ENCODE measurements at places on chromosomes 3 and 15.
A peak's percentile ranks its signal among the peaks of the same experiment; 100 is the strongest.

DNA sequence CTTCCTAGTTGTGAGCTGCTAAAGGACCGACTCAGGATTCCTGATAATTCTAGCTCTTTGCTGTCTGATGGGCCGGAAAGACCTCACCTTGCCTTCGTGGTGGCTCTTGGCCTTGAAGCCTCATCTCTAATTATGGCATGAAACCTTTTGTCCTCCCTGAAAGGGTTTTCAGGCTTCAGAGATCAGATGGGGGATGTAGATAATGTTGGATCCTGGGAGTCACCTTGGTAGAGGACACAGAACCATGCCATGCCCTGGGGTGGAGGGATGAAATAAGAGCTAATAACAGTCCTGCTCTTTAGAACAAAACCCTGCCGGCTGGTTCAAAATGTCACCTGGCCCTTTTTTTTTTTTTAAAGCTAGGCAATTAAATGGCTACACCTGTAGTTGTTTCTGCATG is 50.8 kb upstream of the SYN2 start:
- no peak overlapping the region for H3K27ac ChIP-seq
- H3K4me1 ChIP-seq = no peaks in the 10 kb centered on the region
- no peaks in the 10 kb centered on the region for H3K27me3 ChIP-seq
- DNase-seq = no peak
- H3K4me3 ChIP-seq = no peak overlapping the region
- no peaks in the 10 kb centered on the region for H3K36me3 ChIP-seq

GRCh38 chr15:76024021-76024768 is 12.0 kb upstream of the NRG4 start:
- H3K27ac ChIP-seq = no peak overlapping the region
- no peaks in the 10 kb centered on the region for H3K4me1 ChIP-seq
- H3K27me3 ChIP-seq = peaks cover 2% of the 10 kb centered on the region
- DNase-seq = no peak

DNA sequence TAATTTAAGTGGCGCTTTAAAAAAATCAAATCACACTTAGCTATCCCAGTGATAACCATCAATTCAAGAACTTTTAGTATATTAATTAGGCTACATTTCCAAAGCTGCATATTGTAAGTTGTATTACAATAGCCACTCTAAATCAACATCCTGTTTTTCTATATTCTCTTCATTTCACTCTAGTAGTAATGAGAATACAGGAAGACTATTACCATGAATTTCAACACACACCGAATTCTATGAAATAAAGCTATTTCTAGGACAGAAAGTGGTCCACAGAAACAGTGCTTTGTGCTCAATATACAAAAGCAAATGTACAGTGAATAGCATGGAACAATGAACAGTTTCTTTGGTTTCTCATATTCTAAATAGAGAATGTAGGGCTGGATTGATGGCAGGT is 24.6 kb downstream of the TRAT1 start:
- H3K36me3 ChIP-seq = peaks cover 44% of the 10 kb centered on the region
- peaks cover 20% of the 10 kb centered on the region for H3K4me1 ChIP-seq
- H3K27me3 ChIP-seq = no peaks in the 10 kb centered on the region
- no peak overlapping the region for H3K27ac ChIP-seq

DNA sequence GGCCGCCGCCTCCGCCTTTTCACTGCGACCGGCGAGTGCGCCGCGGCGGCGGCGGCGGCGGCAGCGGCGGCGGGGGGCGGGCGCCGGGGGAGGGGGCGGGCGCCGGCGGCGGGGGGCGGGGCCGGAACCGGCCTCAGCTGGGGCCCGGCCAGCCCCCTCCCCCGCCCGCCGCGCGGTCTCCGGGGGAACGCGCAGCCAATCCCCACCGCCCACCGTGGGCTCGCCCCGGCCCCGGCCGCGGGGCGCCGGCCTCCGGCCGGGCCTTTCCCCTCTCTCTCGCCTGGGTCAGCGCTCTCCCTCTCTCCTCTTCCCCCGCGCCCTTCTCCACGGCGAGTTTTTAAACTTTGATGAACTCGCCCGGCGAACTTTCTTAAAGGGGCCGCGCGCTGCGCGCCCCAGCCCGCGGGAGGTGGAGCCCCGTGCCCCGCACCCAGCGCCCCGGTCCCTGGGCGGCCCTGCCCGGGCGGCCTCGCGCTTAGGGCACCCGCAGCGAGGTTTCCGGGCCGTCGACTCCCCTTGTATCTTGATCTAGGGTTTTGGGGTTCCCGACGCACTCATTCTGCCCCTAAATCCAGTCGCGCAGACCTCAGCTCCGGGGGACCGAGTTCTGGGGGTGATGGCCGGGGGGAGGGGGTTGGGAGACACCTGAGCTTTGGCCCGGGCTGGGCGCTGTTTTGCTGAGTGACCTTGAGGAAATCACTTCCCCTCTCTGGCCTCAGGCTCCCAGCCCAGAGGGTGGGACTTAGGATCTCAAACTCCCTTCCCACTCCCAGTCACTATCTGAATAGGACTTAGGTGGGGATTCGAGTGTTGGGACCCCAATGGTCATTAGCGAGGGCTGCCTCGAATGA is at the start of gene RBPMS2:
RBPMS2 (minus strand) TSS at position 39 of the 851 bp plus-strand sequence. CDS start 270 bp downstream, outside the sequence.
- peak within 1 kb of the TSS; percentile 45 for H3K4me3 ChIP-seq
- no peak within 1 kb of the TSS for H3K27ac ChIP-seq
- DNase-seq = no peak
- H3K36me3 ChIP-seq = no peaks in the 10 kb centered on the region

DNA sequence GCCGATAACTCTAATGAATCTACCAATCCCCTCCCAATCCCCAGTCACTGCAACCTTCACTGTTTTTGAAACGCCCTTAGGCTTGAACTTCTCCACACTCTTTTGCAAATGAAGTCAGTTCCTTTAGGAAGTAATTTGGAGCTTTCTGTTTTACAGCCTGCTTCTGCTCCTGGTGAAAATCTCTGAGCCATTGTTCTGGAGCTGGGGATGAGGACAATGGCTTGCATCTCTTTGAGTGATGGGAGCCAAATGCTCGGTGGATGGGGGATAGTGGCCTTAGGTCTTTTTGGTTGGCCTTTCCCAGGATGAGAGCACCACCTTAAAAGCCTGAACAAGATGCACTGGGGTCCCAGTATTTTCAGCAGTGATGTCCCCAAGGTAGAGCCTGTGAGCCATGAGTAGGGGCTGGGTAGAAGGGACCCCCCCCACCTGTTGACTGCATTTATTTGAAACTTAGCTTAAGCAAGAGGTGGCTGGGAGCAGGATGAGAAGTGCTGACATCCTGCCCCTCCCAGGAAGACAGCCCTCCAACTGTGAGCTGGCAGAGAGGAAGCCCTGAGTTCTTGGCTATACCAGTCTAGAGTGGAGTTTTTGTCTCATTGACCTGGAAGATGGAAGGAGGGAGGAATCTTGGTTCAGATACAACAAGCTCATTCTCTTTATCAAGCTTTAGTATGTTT is 7.6 kb upstream of the MYO5C start:
- DNase-seq = no peak
- no peaks in the 10 kb centered on the region for H3K27me3 ChIP-seq
- H3K4me1 ChIP-seq = no peaks in the 10 kb centered on the region
- H3K27ac ChIP-seq = no peak overlapping the region
- H3K36me3 ChIP-seq = no peaks in the 10 kb centered on the region
- no peak overlapping the region for H3K4me3 ChIP-seq

DNA sequence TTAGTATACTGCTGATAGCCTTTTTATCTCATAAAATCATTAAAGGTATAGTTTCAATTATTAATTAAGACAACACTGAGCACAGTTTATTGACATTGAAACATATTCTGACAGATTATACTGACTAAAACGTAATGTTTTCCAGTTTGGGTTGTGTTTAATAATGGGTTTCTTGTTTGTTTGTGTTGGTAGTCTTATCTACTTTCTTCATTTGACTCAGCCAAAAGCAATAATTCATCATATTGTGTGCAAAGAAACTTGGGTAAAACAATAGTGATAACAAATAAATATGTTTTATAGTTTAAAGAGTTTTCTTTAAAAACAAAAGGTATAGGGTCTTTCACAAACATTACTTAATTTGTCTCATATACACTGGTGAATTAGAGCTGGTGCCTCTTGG is 629.2 kb upstream of the AGTR1 start:
- H3K36me3 ChIP-seq = no peaks in the 10 kb centered on the region
- H3K27ac ChIP-seq = no peak overlapping the region
- no peaks in the 10 kb centered on the region for H3K27me3 ChIP-seq
- no peak for DNase-seq

DNA sequence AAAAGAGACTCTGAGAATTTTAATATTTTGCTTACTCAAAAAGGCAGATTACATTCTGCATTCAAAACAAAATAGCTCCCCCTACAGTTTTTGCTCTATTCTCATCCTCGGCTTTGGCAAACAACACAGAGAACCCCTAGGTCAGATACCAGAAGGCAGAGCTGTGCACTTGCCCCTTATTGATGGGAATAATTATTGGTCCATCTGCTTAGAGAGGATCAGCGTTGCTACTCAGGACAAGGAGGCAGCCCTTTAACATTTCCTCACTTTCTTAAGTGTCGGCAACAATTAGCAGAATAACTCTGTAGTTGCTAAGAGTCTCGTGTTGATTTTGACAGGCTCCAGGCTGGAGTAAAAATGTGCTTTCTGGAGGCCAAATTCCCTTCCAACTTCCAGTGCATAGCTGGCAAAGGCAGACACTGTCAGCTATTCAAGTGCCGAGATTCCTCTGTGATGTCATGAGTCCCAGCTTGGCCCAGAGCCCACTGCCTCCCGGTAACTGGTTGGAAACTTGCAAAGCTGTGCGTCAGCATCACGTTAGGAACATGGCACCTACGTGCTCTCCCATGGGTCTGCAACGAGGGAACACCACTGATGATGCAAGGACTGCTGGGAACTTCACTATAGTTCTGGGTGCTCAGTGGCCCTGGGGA is 482.7 kb upstream of the ADAMTS9 start:
- H3K27me3 ChIP-seq = no peaks in the 10 kb centered on the region
- H3K4me1 ChIP-seq = no peaks in the 10 kb centered on the region
- H3K36me3 ChIP-seq = no peaks in the 10 kb centered on the region
- H3K4me3 ChIP-seq = no peak overlapping the region

GRCh38 chr3:173993299-173993698 is 595.8 kb downstream of the NLGN1 start:
- H3K36me3 ChIP-seq = no peaks in the 10 kb centered on the region
- no peaks in the 10 kb centered on the region for H3K4me1 ChIP-seq
- H3K27me3 ChIP-seq = no peaks in the 10 kb centered on the region

DNA sequence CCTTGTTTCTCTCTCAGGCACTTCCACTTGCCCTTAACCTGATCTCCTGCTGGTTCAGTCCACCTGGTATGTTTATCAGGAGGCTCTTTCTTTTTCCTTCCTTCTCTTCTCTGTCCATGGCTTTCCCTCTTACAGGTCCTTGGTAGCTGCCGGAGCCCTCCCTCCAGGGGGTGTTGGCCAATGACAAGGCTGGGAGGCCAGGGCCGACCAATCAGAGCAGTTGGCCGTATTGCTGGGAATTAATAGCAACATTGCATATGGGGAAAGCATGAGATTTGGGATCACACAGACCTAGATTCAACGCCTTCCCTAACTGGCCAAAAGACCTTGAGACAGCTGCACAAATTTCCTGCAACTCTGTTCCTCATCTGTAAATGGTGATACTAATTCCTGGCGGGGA is 62.4 kb downstream of the CEMIP start:
- H3K4me1 ChIP-seq = no peaks in the 10 kb centered on the region
- H3K27me3 ChIP-seq = no peaks in the 10 kb centered on the region
- no peak overlapping the region for H3K27ac ChIP-seq
- H3K36me3 ChIP-seq = no peaks in the 10 kb centered on the region
- DNase-seq = no peak

GRCh38 chr3:76107935-76108570 is 322.7 kb upstream of the ZNF717 start:
- H3K4me3 ChIP-seq = no peak overlapping the region
- H3K4me1 ChIP-seq = no peaks in the 10 kb centered on the region
- H3K27ac ChIP-seq = no peak overlapping the region
- no peaks in the 10 kb centered on the region for H3K27me3 ChIP-seq
- no peak for DNase-seq

DNA sequence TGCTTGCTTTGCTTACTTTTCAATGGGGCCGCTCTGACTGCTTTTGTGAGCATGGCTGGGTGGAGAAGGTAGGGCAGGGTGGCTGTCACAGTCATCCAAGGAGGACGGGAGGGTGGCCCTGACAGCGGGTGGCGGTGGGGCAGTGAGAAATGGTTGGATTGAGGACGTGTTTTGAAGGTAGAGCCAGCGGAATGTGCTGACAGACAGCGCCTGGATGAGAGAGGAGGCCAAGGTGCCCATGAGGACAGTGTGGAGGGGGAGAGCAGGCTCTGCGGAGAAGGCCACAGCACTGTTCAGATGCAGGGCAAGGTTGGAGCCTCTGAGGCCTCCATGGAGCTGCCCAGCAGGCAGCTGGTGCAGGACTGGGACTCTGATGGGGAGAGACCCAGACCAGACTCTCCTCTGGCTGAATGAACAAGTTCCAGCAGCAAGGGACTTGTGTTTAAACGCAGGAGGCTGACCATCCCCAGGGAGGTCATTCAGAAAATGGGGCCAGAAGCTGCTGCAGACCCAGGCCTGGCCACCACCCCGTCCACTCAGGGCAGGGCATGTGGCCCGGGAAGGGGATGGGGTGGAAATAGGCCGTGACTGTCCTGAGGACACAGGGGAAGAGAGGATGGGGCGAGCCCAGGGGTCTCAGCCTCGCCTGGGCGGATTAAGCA is 120.3 kb upstream of the PRR20G start:
- no peaks in the 10 kb centered on the region for H3K4me1 ChIP-seq
- no peaks in the 10 kb centered on the region for H3K36me3 ChIP-seq
- H3K4me3 ChIP-seq = no peak overlapping the region
- no peak for DNase-seq

DNA sequence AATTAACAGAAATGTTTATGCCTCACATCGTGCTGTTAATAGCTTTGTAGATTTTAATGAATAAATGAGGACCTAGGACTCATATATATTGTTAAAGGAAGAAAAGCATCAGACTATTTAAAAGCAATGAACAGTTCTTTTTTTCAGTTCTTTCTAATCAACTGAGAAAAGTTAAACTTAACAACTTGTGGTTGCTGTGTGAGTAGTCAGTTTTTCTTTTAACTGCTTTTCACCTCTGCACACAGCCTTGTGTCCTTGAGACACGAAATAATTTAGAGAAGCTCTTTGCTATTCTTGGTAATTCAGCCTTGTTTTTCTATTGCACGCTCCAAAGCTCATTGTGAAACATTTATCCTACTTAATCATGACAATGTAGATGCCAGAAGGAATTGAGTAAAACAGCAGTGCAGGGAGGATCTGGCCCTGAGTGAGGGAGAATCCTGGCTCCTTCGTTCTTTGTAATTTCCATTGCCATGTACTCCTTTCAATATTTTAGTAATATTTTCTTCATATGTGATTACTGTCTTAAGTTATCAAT is 499.0 kb downstream of the PYDC2 start:
- H3K27me3 ChIP-seq = no peaks in the 10 kb centered on the region
- no peaks in the 10 kb centered on the region for H3K4me1 ChIP-seq
- H3K4me3 ChIP-seq = no peak overlapping the region
- no peak for DNase-seq
- no peaks in the 10 kb centered on the region for H3K36me3 ChIP-seq
- no peak overlapping the region for H3K27ac ChIP-seq

DNA sequence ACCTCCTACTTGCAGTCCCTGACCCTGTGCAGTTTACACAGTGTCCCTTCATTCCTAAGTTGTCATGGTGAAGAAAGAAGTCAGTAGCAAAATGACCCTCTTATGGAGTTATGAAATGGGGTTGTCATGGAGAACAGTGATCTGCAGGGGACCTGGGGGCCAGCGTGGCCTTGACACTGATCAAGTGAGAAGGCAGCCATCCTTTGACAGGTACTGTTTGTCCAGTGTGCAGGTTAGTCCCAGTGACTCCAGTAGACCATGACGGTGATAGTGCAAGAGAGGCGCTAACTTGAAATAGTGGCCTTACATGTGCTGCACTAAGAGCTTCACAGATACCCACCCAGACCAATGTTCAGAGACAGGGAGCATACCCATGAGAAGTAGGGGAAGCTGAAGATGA is 87.9 kb downstream of the IL12A start:
- no peaks in the 10 kb centered on the region for H3K27me3 ChIP-seq
- H3K36me3 ChIP-seq = no peaks in the 10 kb centered on the region
- H3K4me3 ChIP-seq = no peak overlapping the region
- H3K4me1 ChIP-seq = no peaks in the 10 kb centered on the region
- DNase-seq = no peak
